ENCODE measurements at places on chromosomes 4 and X. TPM values are rescaled to one million over a fixed set of nuclear protein-coding genes. Genes with fewer than 3 reads are reported as not detected.

GRCh38 chrX:8721536-8721935 is 10.4 kb downstream of the ANOS1 start:
- peak; percentile 47 for DNase-seq
- no peaks in the 10 kb centered on the region for H3K27me3 ChIP-seq
- H3K27ac ChIP-seq: no peak overlapping the region
- H3K4me3 ChIP-seq: peak overlapping the region; percentile 29
- no peaks in the 10 kb centered on the region for H3K36me3 ChIP-seq

DNA sequence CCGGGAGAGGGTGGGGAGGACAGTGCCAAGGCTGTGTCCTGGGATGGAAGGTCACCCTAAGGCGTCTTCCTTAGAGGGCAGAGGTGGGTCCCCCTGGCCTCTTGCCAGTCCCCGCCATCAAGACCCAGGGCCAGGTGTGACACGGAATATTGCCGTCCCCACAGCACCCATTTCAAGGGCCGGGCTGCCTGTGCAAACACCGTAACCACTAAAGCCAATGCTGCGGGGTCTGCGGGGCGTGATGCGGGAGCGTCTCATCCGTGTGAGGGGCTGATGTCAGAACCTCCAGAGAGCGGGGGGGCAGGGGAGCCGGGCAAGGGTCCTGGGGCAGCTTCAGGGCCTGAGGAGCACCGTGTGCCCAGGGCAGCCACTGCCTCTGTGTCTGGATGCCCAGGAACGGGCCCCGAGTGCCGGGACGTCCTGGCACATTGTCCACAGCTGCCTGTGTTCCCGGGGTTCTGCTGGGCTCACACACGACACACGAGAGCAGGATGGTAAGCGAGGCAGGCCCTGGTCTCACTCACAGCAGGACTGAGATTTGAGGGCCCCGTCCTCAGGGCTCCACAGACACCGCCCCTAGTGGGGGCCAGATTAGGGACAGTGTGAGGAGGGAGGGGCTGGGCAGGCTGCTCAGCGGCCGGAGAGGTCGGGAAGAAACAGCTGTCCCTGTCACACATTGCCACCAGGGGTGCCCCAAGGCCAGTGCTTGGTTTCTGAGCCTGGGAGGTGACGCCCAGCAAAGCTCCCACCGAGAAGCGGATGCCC is 29.2 kb downstream of the NKX1-1 start:
- no peaks in the 10 kb centered on the region for H3K27me3 ChIP-seq
- no peak overlapping the region for H3K27ac ChIP-seq
- no peaks in the 10 kb centered on the region for H3K36me3 ChIP-seq
- DNase-seq: peak; percentile 70

DNA sequence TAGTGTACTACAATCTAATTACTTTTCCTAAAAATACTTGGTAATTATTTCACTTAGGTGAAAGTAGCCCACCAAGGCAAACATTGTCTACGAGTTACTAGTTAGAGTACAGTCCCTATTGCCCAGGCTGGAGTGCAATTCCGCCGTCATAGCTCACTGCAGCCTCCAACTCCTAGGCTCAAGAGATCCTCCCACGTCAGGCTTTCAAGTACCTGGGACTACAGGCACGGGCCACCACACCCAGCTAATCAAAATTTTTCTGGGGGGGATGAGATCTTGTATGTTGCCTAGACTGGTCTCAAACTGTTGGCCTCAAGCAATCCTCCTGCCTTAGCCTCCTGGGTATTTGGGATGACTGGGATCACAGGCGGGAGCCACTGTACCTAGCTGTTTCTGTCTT is 21.9 kb downstream of the FAM193A start:
- H3K36me3 ChIP-seq: peaks cover 26% of the 10 kb centered on the region
- H3K4me3 ChIP-seq: no peak overlapping the region
- DNase-seq: no peak
- H3K27ac ChIP-seq: no peak overlapping the region
- H3K27me3 ChIP-seq: no peaks in the 10 kb centered on the region

NAT8L gene
- total RNA-seq: 6.4 TPM

DNA sequence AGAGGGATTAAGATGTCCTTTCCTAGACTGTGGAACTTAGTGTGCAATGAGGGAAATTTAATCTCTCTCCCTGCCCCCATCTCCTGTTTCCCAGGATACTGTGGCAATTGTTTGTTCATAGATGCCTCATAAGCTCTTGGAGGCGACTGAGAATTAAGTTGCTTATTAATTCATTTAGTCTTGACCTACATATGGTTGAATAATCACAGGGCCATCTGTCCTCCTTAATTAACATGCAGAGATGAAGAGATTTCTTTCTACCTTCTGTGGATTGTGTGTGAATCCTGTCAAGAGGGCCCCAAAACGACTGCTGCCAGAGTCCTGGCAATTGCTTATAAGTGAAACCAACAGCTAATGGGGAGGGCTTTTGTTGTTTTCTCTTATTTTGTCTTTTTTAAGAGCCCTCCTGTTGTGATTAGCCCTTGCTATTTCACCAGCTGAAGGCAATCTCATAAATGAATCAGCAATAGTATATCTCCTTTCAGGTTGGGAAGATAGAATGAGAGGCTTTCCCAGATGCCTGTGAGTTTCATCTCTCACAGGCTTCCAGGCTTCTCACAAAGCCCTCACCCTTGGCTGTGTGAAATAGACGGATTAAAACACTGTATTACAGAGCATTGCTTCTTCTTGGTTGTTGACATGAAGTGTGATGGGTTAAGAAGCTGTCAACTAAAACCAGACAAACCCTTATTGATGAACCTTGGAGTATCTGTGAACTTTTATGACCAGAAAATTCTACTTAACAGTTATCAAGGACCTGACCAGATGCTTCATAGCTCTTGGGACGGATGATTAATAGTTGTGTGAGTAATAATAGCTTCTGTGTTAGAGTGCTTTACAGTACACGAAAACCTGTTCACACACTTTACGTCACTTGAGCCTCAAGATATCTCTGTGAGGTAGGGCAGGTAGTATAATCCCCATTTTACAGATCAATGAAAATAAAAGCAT is 58.5 kb downstream of the PGRMC2 start:
- peak overlapping the region; percentile 88 for H3K27ac ChIP-seq
- no peak for DNase-seq
- no peaks in the 10 kb centered on the region for H3K27me3 ChIP-seq
- no peak overlapping the region for H3K4me3 ChIP-seq
- H3K4me1 ChIP-seq: no peaks in the 10 kb centered on the region

DNA sequence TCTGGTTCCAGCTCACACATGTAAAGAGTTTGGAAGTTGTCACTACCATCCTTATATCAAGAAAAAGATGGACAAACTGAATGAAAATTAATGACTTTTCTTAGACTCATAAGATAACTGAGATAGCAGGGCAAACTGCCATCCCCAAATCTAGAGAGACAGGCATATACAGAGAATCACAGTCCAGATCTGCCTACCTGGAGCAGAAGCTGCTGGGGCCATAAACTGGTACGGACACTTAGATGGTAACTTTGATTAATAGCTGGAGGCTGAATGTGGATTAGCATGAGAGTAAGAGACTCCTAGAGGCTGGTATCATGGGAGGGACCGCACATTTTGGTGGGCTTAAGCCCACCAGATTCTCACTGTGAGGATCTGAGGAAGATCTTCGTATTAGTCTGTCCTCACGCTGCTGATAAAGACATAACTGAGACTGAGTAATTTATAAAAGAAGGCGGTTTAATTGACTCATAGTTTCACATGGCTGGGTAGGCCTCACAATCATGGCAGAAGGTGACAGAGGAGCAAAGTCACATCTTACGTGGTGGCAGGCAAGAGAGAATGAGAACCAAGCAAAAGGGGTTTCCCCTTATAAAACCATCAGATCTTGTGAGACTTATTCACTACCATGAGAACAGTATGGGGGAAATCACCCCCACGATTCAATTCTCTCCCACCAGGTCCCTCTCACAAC is 10.8 kb upstream of the POLA1 start:
- DNase-seq: no peak
- H3K4me3 ChIP-seq: no peak overlapping the region
- no peaks in the 10 kb centered on the region for H3K4me1 ChIP-seq
- H3K36me3 ChIP-seq: no peaks in the 10 kb centered on the region
- no peaks in the 10 kb centered on the region for H3K27me3 ChIP-seq

GRCh38 chrX:1451661-1452515 is 821 bp downstream of the ASMTL start:
- H3K27ac ChIP-seq: no peak overlapping the region
- H3K27me3 ChIP-seq: no peaks in the 10 kb centered on the region
- H3K4me3 ChIP-seq: peak overlapping the region; percentile 92
- peaks cover 24% of the 10 kb centered on the region for H3K36me3 ChIP-seq
- peak; percentile 46 for DNase-seq
- H3K4me1 ChIP-seq: no peaks in the 10 kb centered on the region

- H3K27ac ChIP-seq: no peak overlapping the region
- peaks cover 4% of the 10 kb centered on the region for H3K4me1 ChIP-seq
- no peaks in the 10 kb centered on the region for H3K36me3 ChIP-seq
- no peak overlapping the region for H3K4me3 ChIP-seq
- H3K27me3 ChIP-seq: no peaks in the 10 kb centered on the region
Observed at GRCh38 chr4:150209140-150209829, 131.0 kb downstream of the DCLK2 start.

GRCh38 chr4:168604496-168605373 is 107.9 kb downstream of the PALLD start:
- H3K27me3 ChIP-seq: no peaks in the 10 kb centered on the region
- peaks cover 16% of the 10 kb centered on the region for H3K4me1 ChIP-seq
- H3K36me3 ChIP-seq: no peaks in the 10 kb centered on the region
- peak overlapping the region; percentile 88 for H3K27ac ChIP-seq

GRCh38 chrX:152821145-152821765 is 9.3 kb downstream of the CETN2 start:
- no peak overlapping the region for H3K4me3 ChIP-seq
- no peaks in the 10 kb centered on the region for H3K36me3 ChIP-seq
- H3K27ac ChIP-seq: no peak overlapping the region
- peak; percentile 86 for DNase-seq
- H3K4me1 ChIP-seq: no peaks in the 10 kb centered on the region

GRCh38 chrX:132940727-132941327 is 17.6 kb downstream of the HS6ST2 start:
- no peak overlapping the region for H3K27ac ChIP-seq
- no peak for DNase-seq
- no peaks in the 10 kb centered on the region for H3K27me3 ChIP-seq
- no peaks in the 10 kb centered on the region for H3K36me3 ChIP-seq

- peak overlapping the region; percentile 94 for H3K4me3 ChIP-seq
- H3K4me1 ChIP-seq: peaks cover 3% of the 10 kb centered on the region
- H3K36me3 ChIP-seq: peaks cover 27% of the 10 kb centered on the region
- peak; percentile 79 for DNase-seq
Observed at GRCh38 chr4:118280501-118281218, 72.1 kb downstream of the PRSS12 start.

DNA sequence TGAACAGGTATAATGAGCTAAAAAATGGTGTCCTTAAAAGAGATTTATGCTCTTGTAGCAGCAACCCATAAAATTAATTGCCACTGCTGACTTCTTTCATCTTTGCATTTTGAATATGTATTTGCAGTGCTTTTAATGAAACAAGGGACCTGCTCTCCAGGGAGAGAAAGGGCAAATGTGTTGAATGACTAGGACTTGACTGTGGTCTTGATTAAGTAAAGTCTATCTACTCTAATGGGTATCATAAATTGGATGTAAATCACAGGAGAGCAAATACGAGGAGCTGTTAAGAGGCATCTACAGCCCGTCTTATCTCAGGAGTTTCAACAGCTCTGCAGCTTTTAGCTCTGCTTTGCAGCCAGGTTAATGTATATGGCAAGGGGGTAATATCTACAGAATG is 216.4 kb downstream of the PALLD start:
- H3K4me3 ChIP-seq: no peak overlapping the region
- H3K27me3 ChIP-seq: no peaks in the 10 kb centered on the region
- DNase-seq: no peak
- peaks cover 5% of the 10 kb centered on the region for H3K36me3 ChIP-seq

KCNE5 gene
- total RNA-seq: 4.6 TPM

- H3K4me1 ChIP-seq: no peaks in the 10 kb centered on the region
- DNase-seq: no peak
- no peak overlapping the region for H3K27ac ChIP-seq
Observed at GRCh38 chr4:138410266-138410665, 168.1 kb upstream of the SLC7A11 start.

GRCh38 chrX:137482136-137482535 is 83.8 kb upstream of the ZIC3 start:
- H3K27ac ChIP-seq: no peak overlapping the region
- no peaks in the 10 kb centered on the region for H3K4me1 ChIP-seq
- no peaks in the 10 kb centered on the region for H3K36me3 ChIP-seq
- H3K4me3 ChIP-seq: no peak overlapping the region

DNA sequence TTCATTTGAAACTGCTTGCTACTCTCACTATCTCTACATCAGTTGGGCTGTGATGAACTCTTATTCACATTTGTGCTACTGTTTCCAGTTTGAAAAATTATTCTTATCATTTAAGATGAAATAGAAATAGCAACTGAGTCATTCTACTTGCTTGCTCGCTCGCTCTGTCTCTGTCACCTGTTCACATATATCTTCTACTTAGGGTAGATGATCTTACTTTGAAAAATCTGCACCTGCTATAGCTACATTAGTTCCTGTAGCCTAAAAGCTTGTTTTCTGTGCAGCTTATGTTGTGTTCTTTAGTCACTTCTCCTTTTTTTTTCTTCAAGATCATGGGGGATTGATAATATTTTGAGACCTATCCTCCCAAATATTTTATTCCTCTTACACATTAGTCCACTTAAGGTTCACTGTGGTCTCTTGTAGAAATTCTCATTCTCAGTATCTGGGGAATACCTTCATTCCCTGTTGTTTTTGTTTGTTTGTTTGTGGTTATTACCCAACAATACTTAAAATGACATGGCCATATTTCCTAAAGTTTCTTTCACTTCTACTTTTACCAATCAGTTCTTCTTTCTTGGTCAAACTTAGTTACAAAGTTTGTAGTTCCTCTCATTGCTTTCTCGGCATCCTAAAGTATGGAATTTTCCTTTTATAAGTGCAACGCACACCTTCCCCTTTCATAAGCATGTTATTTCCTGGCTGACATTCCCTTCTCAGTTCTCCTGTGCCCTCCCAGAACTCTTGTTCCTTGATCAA is 36.5 kb downstream of the CLCN5 start:
- no peak overlapping the region for H3K4me3 ChIP-seq
- H3K27ac ChIP-seq: no peak overlapping the region

PAGE5 gene
- not detected for total RNA-seq

NAA11 gene
- not detected for total RNA-seq

DNA sequence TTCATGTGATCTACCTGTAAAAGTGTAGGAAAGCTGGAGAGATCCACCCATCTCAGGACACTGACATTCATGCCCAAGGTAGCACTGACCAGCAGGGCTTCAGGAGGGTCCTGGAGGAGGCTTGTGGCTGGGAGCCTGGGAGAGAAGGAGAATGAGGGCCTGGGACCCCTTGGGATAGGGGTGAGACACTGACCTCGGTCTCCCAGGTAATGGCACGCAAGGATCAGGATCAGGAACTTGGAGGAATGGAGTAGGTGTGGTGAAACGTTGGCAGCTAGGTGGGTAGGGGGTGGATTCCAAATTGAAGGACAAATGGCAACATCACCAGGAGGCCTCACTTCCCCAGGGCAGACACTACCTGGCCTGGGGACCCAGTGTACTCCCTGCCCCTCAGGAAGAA is 12.4 kb upstream of the RGS12 start:
- no peak for DNase-seq
- no peak overlapping the region for H3K27ac ChIP-seq
- H3K4me1 ChIP-seq: no peaks in the 10 kb centered on the region
- no peaks in the 10 kb centered on the region for H3K27me3 ChIP-seq

GRCh38 chrX:38129366-38129765 is 91.3 kb downstream of the SRPX start:
- H3K36me3 ChIP-seq: no peaks in the 10 kb centered on the region
- no peak for DNase-seq
- H3K4me3 ChIP-seq: no peak overlapping the region
- H3K4me1 ChIP-seq: no peaks in the 10 kb centered on the region
- no peaks in the 10 kb centered on the region for H3K27me3 ChIP-seq

- H3K4me1 ChIP-seq: no peaks in the 10 kb centered on the region
- H3K27ac ChIP-seq: no peak overlapping the region
- H3K27me3 ChIP-seq: no peaks in the 10 kb centered on the region
- DNase-seq: no peak
- H3K4me3 ChIP-seq: no peak overlapping the region
Observed at GRCh38 chr4:168907119-168907698, 102.8 kb downstream of the CBR4 start.
